Stimulated activated CD8-positive, alpha-beta memory T cell treated with anti-CD3 and anti-CD28 coated beads, Interleukin-7, amount 100 ng/mL, for 1 hour (primary cell): ENCODE measurements at places on chromosomes 1 and 21.

- DNase-seq, result no peak
Measured at GRCh38 chr1:165052936-165053335, 303.6 kb downstream of the LMX1A start.

- no peak for DNase-seq
Measured at GRCh38 chr1:34500451-34500850, 254.4 kb upstream of the GJB5 start.

- no peak for DNase-seq
Measured at GRCh38 chr1:53366901-53367502, 39.1 kb upstream of the LRP8 start.

GRCh38 chr21:32423320-32424190, 11.0 kb downstream of the EVA1C start:
- DNase-seq, result no peak

GRCh38 chr21:36481639-36482038, 1.7 kb upstream of the CLDN14 start:
- no peak for DNase-seq

DNA sequence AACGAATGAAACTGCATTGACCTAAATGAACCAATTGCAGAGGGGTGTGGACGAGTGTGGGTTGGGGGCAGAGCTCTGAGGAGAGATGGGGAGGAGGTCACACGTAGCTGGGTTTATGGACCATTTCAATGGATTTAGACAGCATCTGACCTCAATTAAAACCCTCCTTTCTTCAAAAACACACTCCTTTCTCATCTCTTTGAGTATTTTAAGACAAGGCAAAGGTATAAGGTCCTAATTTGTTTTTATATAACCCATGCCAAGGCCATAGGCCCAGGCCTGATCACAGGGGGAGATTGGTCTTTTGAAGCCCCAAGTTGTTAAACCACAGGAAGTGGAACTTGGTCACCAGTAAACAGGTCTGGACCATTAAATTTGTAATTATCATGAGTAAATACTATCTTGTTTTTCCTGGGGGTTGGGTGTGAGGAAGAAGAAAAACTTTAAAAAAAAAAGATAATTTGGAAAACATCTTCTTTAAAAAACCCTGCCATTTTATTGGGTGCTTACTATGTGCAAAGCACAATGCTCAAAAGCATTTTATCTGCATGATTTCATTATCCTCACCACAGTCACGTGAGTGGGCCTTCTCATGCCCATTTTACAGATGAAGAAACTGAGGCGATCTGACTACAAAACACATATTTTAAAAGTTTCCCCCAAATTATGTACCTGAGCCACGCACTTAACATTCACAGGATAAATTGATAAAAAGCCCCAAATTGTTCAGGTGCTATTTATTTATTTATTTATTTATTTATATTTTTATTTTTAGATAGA, 8.9 kb upstream of the INAVA start:
- no peak for DNase-seq
